Activated gamma-delta T cell treated with Interleukin-2 at 50 U/mL for 16 hours (primary cell): ENCODE measurements at places on chromosomes 11 and 22.

DNA sequence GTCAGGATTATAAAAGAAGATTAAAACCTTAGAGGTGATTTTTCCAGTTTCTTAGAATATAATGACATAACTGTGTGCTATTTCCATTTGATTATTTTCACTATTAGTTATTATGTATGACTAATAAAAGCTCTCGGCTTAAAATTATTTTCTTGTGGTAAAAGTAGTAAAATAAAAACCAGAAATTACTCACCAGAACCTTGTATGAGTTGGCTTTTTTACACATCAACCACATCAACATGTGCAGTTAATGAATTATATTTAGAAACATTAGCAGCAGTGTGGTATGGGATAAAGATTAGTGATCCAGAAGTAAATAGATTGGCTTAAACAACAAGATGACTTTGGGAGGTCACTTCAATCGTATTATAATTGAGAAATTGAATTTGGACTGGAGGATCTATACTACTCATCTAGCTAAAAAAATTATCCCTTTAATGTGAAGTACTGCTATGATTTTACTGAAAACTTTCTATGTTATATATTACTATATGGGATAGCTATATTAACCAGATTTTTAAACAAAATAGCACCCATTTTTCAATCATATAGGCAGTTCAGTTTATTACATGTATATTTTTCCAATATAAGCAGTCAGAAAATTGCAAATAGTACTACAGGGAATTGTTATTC lies 2.8 kb upstream of the BCO2 start:
- DNase-seq: no peak

DNA sequence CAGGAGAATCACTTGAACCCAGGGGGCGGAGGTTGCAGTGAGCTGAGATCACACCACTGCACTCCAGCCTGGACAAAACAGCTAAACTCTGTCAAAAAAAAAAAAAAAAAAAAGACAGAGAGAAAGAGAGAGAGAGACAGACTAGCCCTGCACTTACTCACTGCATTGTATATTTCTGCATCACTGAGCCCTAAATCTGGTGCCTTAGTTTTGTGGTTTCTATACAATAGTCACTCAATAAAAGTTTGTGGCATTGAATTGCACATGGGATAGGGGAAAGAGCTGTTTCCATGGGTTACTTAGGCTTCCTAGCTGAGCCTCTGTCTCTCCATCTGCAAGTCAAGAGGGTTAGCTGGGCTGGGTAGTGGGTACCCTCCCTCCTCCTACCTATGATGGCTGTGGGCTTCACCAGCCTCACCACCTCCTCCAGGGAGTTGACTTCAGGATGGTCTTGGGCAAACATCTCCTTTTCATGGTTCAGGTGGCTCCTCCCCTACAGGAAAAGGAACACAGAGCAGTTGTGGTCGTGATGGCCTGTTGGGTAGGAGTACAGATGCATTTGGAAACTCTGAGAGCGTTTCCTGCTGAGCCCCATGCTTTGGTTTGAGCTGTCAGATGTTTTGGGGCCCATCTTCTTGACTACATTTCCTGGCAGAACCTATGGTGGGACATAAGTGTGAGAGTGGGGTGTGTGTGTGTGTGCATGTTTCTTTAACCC lies 73.2 kb downstream of the CCDC81 start:
- no peak for DNase-seq

DNA sequence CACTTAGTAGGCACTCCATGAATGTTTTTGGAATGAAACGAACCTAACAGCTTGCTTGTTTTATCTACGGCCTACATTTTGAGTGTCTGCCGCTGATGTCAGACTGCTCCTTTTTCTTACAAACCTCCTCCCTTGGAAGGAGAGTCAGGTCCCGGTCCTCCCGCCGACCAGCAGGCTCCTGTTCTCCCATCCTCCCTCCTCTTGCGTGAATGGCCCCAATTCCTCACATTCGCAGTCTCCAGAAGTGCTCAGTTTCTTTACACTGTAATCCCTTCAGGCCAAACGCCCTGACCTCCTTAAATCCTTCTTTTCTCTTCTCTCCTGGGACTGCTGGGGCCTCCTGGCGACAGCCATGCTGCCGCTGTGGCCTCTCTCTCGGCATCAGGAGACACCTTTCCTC lies 82.6 kb upstream of the CSNK2A3 start:
- DNase-seq: no peak

DNA sequence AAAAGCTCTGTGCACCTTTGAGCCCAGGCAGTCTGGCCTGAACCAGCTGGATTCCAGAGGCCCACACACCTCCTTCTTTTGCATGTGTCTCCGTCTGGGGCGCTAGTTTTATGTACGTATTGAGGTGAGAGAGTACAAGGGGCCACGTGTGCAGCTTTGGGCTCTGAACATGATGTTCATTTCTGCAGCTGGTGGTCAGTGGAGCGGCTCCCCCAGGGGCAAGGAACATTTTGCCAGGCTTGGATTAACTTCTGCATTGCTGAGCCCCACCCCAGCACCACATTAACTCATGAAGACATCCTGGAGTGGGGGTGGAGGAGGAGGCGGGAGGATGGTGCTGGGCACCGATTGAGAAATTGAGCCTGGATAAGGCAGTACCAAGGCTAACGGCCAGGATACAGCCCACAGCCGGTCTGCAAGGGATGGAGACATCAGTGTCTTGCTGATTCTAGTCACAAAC lies 13.8 kb downstream of the USP2 start:
- no peak for DNase-seq

DNA sequence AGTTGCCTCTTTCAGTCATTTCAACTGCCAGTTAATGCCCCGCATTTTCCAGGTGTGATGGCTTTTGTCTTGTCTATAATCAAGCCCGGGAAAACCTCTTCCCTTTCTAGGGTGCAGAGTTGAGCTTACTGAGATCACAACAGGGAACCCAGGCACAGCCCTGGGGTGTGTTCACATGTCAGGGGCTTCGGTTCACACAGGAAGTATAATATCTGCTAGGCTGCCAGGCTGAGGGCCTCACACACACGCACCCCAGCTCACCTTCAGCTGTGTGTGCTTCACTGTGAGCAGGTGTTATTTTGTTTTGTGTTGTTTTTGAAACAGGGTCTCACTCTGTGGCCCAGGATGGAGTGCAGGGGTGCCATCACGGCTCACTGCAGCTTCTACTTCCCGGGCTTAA lies 9.7 kb upstream of the SOX10 start:
- DNase-seq: peak; percentile 55

GRCh38 chr11:44138286-44138685 lies 42.8 kb downstream of the EXT2 start:
- no peak for DNase-seq

DNA sequence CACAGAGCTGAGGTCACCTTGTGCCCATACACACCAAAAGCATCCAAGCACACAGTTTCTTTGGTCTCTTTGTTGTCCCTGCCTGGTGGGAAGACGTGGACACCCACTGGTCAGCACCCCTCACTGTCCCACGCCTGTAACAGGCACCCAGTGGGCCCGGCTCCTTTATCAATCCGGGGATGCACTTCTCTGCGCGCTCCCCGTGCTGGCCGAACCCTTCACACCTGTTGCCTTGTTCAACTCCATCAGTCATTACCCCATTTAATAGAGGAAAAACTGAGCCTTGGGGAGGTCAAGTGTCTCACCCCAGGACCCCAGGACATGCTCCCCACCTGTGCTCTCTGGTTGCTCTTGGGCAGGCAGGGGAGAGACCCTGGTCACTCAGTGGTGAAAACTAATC lies 49.7 kb upstream of the FGF3 start:
- DNase-seq: no peak

GRCh38 chr11:111521135-111521534 lies 6.6 kb downstream of the HOATZ start:
- no peak for DNase-seq

- DNase-seq: no peak
These were observed 5.4 kb upstream of the MTMR3 start for GRCh38 chr22:29877620-29878019.

GRCh38 chr22:26898946-26899605 lies 241.7 kb downstream of the MIAT start:
- DNase-seq: no peak

GRCh38 chr11:121235057-121235456 lies 57.5 kb upstream of the SC5D start:
- no peak for DNase-seq

DNA sequence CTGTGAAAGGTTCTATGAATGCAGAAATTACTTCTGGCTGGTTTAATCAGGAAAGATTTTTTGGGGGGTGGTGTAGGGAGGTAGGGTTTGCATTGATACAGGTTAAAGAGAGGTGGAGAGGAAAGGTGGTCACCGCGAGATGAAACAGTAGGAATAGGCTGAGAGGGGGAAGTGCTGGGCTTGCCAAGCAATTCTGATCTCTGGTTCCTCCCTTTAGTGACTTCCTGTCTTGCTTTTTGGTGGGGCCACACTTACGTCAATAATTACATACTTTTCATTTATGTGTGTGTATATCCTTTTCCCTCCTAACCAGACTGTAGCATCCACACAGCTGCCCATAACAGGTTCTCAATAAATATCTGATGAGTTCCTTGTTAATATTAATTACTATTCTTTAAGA lies 120.0 kb downstream of the CTNND1 start:
- DNase-seq: no peak

DNA sequence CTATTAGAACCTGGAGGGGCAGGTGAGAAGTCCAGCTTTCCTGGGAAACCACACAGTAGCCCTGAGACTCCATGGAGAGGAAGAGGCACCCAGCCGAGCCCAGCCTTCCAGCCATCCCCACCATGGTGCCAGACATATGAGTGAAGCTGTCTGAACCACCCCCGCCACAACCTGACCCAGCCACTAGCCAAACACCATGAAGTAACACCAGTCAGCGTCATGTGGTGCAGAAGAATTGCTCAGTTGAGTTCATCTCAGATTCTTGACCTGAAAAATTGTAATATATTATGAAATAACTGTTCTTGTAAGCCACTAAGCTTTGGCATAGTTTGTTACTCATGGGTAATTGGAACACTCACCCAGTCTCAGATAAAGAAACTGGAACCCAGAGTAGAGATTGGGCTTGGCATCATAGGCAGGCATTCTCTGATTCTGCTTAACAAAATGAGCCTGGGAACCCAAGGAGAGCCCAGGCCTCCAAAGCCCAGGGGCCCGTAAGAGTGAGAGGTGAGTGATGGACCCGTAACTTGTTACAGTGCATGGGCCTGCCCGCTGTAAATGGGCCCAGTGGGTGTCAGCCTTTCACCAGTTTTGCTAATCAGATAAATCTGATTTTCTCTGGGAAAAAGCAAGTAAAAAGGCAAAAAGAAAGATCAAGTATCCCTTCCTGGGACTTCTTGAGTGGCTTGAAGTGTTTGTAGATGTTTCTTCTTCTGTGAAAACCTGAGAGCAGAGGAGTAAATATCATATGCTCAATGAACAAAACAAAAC lies 305.5 kb downstream of the DDX10 start:
- DNase-seq: no peak

DNA sequence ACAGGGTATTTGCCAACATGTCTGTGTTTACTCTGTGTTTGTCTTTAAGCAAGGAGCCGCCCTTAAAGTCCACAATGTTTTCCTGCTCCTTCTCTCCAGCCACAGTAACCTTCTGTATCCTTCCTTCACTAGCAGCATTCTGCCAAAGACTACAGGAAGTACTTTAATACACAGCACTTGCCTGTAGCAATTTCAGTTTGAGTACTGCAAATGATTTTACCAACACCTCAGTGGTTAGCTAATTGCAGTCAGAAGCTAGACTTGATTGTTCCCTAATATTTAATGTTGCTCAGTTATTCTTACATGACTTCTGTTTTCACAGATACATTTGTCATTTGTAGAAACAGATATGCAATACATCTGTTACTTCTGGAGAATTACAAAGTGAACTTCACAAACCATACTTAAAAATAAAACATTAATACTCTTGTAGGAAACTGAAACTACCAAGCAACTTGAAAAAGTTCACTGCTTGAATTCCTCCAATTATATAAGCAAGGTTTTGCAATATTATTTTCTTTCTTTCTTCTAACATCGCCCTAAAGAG lies 69.1 kb downstream of the FCHSD2 start:
- no peak for DNase-seq

- no peak for DNase-seq
These were observed 8.3 kb downstream of the WT1 start for GRCh38 chr11:32426819-32427615.

DNA sequence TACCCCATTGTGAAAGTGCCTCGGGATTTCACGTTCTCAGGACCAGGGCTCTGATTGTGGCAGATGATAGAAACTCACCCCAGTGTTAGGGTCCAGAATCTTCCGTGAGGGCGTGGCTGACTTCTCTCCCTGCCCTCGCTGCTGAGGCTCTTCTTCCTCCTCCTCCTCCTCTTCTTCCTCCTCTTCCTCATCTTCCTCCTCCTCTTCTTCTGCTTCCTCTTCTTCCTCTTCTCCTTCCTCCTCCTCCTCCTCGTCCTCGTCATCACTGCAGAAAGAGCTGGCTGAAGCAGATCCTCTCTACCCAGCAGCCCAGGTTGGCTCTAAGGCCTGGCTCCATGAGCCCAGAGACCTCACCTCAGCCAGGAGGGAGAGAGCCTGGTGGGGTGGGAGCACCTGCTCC lies 13.5 kb upstream of the CHADL start:
- DNase-seq: no peak

GRCh38 chr11:10777806-10778205 lies 26.8 kb downstream of the CTR9 start:
- DNase-seq: no peak

GRCh38 chr22:20324139-20324516 lies 4.3 kb upstream of the DGCR6L start:
- DNase-seq: no peak

GRCh38 chr11:76663486-76663810 lies 7.1 kb downstream of the LRRC32 start:
- DNase-seq: no peak

- no peak for DNase-seq
These were observed 40.0 kb downstream of the KCNJ4 start for GRCh38 chr22:38415046-38415445.
